ENCODE measurements at places on chromosomes 5 and 9.

GRCh38 chr9:131555841-131556673 lies 10.7 kb downstream of the PRRT1B start:
- DNase-seq: no peak

GRCh38 chr9:126295936-126296600 lies 30.6 kb upstream of the MVB12B start:
- no peak for DNase-seq

GRCh38 chr9:91422758-91423711 lies 597 bp downstream of the NFIL3 start:
- peak; percentile 66 for DNase-seq

GRCh38 chr5:124102486-124102885 lies 590.5 kb downstream of the CSNK1G3 start:
- DNase-seq: no peak

- no peak for DNase-seq
Observed at GRCh38 chr5:55720188-55720703, 8.1 kb upstream of the SLC38A9 start.

DNA sequence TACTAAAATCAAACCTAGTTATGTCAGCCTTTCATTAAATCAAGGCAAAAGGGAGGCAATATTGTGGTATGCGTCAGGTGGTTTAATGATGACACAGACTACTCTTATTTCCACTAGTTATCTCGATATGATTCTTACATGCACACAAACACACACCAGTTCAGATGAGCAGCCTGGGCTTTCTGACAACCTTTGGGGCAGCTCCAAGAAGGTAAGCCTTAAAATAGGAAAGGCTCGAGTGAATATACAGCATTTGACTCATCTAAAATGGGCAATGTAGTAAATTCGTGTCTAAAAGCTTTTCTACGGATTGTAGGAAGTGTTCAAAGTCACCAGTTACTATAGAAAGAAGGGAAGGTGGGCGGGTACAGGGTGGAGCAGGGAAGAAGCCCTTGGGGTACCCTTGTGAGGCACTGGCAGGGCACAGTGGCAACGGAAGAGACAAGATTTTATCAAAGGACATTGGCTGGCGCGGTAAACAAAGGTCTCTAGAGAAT lies 1.9 kb downstream of the ANKH start:
- DNase-seq: peak; percentile 56

DNA sequence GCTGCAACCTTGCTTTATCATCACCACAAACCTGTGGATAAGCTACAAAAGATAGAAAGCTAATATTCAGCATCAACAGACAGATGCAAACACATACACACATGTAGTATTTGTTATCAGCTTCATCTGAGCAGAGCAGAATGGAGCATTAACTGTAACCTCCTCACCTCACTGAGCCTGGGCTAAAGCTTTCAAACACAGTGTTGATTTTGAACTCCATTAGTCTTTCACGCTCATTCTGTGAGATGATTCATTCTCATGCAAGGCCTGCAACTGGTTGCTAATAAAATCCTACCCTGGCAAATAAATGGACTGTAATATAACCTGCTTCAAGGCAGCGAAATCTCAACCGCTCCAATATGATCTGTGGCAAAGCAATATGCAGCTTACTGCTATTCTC lies 1360.6 kb upstream of the ACO1 start:
- no peak for DNase-seq

- DNase-seq: no peak
Observed at GRCh38 chr9:33381231-33381791, 21.1 kb downstream of the AQP7 start.

- no peak for DNase-seq
Observed at GRCh38 chr9:23934291-23934906, 108.4 kb upstream of the ELAVL2 start.

- peak; percentile 45 for DNase-seq
Observed at GRCh38 chr5:37248421-37248969, 681 bp downstream of the CPLANE1 start.

- no peak for DNase-seq
Observed at GRCh38 chr5:120255214-120255613, 208.9 kb upstream of the PRR16 start.
